ENCODE measurements at places on chromosomes 6 and 20.

DNA sequence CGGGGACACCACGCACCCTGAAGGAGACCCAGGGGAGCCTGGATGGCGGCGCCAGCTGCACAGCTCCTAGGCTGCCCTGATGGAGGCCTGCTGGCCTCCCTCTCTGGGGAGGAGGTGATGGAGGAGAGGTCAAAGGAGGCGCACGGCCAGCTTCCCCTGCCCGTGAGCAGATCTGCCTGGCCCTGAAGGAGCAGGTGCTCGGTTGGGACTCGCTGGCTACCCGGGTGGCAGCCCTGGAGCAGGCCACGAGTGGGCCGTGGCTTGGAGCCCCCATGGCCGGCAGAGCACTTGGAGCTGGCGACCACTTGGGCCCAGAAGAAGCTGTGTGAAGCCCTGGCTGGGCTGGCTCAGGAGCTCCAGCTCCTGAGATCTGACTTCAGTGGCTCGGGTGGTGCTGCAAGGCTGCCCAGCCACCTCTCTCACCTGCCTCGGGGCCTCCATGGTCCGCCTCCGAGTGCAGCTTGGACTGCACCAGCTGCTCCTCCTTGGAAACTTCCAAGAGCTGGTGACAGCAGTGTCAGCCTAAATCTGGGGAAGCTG, 7.5 kb upstream of the RAET1E start:
- no peak for DNase-seq

DNA sequence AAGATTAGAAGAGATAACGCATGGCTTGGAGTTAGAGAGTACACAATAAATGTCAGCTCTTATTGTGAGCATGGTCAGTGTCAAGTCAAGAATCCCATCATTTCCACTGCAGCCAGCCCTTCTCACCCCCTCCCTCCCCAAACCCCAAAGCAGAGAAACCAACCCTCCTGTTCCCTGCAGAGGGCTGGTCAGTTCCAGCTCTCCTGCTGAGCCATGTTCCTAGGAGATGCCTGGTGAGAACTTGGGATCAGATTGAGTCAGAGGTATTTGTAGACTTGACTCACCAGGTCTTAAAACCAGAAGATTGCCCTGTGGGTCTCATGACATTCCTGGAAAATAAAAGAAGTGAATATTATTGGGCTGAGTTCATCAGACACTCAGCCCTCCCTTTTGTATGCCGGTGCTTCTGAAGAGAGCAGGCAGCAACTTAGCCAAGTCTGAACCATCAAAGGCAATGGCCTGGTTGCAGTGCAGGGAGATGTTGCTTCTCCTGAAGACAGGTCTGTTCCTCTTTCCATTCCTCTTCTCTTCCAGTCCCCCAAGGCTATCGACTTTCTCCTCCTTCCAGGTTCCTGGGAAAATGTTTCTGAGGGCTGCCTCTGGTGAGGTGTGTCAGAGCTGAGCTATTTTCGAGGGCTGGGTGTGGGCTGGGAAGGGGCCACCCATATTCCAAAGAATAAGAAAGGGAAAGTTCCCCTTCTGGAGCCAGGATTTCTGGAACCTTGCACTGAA, 278.2 kb upstream of the SUPT3H start:
- no peak for DNase-seq

GRCh38 chr6:166244353-166245045, 63.7 kb downstream of the PRR18 start:
- no peak for DNase-seq

DNA sequence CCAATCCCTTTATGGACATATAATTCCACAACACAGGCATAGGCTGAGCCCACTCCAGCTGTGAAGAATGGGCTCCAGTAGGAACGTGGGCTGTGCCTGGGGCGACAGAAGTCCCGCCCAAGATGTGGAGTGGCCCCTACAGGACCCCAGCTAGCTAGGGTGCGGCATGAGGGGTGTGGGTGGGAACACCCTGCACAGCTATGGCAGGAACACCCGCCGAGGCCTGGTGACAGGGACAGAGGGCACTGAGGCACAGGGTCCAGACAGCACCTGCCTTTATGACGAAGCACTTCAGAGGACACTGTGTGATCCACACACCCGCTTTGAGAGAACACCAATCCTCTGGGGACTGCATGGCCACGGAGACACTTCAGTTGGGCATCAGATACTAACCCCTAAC, 28.2 kb upstream of the TCFL5 start:
- DNase-seq: no peak

DNA sequence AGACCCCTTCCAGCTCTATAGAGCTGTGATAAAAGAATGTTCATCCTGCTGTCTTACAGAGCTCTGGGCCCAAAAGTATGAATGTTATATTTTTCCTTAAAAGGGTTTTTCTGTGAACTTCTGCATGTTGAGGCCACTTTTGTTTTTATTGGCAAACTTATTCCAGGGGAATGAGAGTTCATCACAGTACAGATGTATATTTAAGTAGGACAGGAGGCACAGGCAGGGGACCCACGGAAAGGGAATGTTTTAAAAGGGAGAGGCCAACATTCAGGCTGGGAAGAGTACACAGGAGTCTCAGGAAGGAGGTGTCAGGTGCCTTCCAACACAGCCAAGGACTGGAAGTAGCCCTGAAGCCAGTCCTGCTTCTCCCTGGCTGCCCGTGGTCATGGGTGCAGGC, 148.4 kb downstream of the EYA2 start:
- no peak for DNase-seq

DNA sequence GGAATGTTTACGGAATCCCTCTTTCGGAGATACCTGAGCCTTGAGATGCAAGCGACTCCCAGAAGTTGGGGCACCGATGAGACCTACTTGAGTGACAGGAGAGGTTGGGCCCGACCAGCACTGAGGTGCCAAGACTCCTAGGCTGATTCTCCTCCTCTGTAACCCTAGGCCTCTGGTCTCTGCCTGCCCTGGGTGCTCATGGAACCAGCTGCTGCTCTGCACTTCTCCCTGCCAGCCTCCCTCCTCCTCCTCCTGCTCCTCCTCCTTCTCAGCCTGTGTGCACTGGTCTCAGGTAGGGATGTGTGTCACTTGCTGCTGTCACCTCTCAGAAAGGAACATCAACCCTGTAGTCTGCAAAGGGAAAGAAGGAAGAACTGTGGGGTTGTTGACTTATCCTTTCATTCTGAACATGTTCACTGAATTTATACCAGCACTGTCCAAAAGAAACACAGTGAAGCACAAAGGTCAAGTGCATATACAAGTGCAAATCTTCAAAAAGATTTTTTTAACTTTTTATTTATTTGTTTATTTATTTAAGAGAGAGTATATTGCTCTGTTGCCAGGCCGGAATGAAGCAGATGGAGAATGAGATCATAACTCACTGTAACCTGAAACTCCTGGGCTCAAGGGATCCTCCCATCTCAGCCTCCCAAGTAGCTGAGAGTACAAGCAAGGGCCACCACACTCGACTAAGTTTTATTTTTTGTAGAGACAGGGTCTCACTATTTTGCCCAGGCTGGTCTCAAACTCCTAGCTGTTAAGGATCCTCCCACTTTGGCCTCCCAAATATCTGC, 913 bp downstream of the BTN2A2 start:
- peak; percentile 47 for DNase-seq

All from lung (tissue), 17 donors.